ENCODE measurements at places on chromosomes 1 and 21. TPM values are rescaled to one million over a fixed set of nuclear protein-coding genes. Genes with fewer than 3 reads are reported as not detected.

OR2L3 gene
- not detected for total RNA-seq

HOOK1 gene
- not detected for total RNA-seq

PIP5K1A gene
- total RNA-seq: 72.8 TPM

RNF220 gene
- total RNA-seq: 73.6 TPM

ABCA4 gene
- total RNA-seq: 0.25 TPM

FOXO6 gene
- total RNA-seq: 0.51 TPM

FAM167B gene
- total RNA-seq: 1.5 TPM

PLK3 gene
- 11.8 TPM for total RNA-seq

ACTL8 gene
- not detected for total RNA-seq

CCDC30 gene
- total RNA-seq: 2.1 TPM

EPS8L3 gene
- not detected for total RNA-seq

FAM163A gene
- not detected for total RNA-seq

TRIM58 gene
- not detected for total RNA-seq

NMNAT2 gene
- not detected for total RNA-seq

RHOU gene
- not detected for total RNA-seq

KCNH1 gene
- total RNA-seq: not detected

SMCP gene
- not detected for total RNA-seq

FNDC5 gene
- not detected for total RNA-seq

PCP4L1 gene
- total RNA-seq: not detected

SLAMF6 gene
- total RNA-seq: 19.3 TPM

BEND5 gene
- not detected for total RNA-seq

OR2G2 gene
- not detected for total RNA-seq

FAM177B gene
- not detected for total RNA-seq

TNNT2 gene
- 0.37 TPM for total RNA-seq

MPZ gene
- 4.0 TPM for total RNA-seq
